Right ventricle myocardium superior (tissue), 1 donor: ENCODE measurements at places on chromosomes 3 and 15. TPM values are rescaled to one million over a fixed set of nuclear protein-coding genes. Genes with fewer than 3 reads are reported as not detected.

The TM6SF1 gene
- total RNA-seq = 6.8 TPM

- peak; percentile 91 for DNase-seq
Measured at GRCh38 chr3:38579141-38579540, 70.3 kb downstream of the SCN5A start.

- no peak for DNase-seq
Measured at GRCh38 chr3:158804441-158804840, 2.6 kb downstream of the MFSD1 start.

DNA sequence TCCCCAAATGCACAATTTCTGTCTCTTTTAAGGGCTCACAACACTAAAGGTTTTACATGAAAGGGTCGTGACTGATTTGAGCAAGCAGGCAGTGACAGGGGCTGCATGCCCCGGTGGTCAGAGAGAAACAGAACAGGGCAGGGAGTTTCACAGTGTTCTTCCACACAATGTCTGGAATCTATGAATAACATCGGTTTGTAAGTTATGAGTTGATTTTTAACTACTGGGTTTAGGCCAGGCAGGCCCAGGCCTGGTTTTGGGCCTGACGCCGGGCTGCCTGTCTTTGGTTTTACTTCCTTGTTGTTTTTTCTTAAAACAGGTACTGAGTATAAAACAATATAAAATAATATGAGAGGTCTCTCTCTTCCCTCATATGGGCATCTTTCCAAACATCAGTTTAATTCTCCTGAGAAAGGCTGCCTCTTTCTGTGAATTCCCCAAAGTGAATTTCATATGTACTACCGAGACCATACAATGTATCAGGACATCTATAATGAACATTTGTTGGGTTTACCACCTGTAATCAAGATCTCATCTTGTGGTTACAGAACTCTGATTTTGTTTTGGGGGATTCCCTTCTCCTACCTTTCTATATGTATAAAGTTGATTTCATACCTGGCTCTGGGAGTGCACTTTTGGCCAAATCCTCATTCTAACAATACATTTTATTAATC is 74.4 kb downstream of the CD200 start:
- DNase-seq = no peak

- no peak for DNase-seq
Measured at GRCh38 chr3:29183346-29184087, 97.4 kb upstream of the RBMS3 start.

DNA sequence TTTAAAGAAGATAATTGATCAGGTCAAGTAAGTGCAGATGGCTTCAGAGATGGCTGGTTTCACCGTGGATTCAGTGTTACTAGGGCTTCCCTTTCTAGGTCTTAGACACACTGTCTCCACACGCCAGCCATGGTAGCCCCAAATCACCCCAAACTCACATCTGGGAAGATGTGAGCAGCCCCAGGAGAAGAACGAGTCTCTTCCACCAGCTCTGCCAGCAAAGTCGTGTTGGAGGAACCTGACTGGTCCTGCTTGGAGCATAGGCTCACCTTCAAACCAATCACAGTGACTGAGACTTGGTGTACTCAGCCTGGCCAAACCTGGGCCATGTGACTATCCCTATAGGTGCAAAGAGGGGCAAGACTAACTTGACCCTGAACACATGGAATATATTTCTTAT is 296.7 kb downstream of the RPLP1 start:
- DNase-seq = no peak

GRCh38 chr3:48899273-48899672 is 591 bp upstream of the SLC25A20 start:
- DNase-seq = no peak

DNA sequence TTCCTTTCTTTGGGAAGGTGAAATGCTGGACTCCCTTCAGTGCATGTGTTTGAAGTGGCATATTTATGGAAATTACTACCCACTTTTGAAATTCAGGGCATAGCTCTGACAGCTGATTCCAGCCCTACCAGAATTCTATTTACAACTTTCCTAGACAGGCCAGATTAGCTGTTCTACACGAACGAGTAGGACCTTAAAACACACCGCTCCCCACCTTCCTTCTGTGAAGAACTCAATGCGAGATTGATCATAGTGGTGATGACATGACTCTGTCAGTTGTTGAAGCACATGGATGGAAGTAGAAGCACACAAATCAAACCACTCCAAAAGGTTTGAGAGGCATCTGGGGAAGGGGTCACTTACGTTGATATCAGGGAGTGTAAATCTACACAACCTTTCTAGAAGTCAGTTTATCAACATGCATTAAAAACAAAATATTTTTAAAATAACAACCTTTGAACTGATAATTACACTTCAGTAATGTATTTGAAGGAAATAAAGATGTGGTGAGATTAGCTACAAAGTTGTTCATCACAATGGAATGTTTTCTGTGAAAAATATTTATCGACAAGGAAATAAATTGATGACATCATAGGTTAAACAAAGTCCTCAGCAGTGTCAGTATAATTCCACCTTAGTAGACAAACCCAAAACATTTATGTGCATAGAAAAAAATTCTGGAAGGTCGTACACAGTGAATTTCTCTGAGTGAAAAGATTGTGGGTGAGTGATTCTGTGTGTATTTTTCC is 29.8 kb downstream of the RARB start:
- no peak for DNase-seq
